H1 (cell line): ENCODE measurements at places on chromosomes 6 and 20.

GRCh38 chr6:5044866-5045265 lies 40.3 kb upstream of the PPP1R3G start:
- no peak for DNase-seq

DNA sequence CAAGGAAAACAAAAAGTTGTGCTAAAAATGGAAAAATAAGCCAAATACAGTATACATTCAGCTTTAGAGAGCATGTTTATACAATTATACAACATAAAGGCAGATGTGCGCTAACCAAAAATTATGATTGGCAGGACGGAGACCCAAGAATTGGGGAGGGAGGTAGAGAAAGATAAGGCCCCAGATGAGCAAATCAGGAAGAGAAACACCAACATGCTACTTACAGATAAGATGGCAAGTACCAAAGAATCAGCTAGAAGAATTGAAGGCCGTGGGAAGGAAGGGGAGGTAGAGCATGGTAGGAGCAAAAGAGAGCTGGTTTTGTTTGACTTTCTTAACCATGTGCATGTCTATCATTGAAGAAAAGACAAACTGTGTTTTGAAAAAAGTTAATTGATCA lies 45.4 kb downstream of the PRND start:
- DNase-seq: no peak

- DNase-seq: no peak
Observed at GRCh38 chr6:105545947-105546731, 143.3 kb upstream of the PREP start.

- DNase-seq: no peak
Observed at GRCh38 chr20:52768694-52769093, 203.5 kb upstream of the TSHZ2 start.

GRCh38 chr6:129748901-129749748 lies 39.1 kb upstream of the ARHGAP18 start:
- no peak for DNase-seq
